ENCODE measurements at places on chromosomes 7 and 10. TPM values are rescaled to one million over a fixed set of nuclear protein-coding genes. Genes with fewer than 3 reads are reported as not detected.

SUN3 gene
- 0.13 TPM for total RNA-seq

LGI1 gene
- total RNA-seq: not detected

C10orf105 gene
- not detected for total RNA-seq

PSD gene
- total RNA-seq: 0.29 TPM

STEAP1 gene
- 17.0 TPM for total RNA-seq

HIF1AN gene
- total RNA-seq: 20.5 TPM

CDHR1 gene
- total RNA-seq: 0.13 TPM

ADIRF gene
- total RNA-seq: not detected

KEL gene
- total RNA-seq: not detected

NEUROG3 gene
- total RNA-seq: not detected
